T47D (cell line): ENCODE measurements at places on chromosomes 2 and 18.

DNA sequence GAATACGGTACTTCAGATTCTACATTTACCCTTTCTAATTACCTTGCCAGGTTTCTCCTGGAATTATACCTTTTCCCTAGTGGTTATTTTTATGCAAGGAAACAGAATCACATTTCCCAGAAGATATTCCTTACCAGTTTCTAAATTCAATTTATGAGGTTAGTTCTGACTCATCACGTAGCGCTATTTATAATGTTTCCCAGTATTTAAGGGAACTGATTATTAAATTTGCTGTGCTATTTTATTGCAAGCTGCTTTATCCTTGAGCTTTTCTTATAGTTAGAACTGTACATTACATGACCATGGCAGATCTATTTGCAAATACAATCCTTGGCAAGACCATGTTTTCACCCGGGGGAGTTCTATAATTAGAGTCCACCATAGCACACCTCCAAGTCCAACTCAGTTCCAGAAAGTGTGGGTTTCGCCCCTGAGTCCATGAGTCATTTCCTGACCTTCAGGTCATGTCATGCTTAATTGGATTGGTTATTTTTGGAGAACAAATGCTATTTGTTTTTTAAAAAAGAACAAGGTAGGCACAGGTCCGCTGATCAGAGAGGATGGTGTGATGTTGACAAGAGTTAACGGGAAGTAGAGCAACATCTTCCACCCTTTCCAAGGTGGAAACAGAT is 126.6 kb downstream of the ZNF532 start:
- DNase-seq = no peak

- DNase-seq = no peak
These were observed 211.1 kb downstream of the ALPK2 start for GRCh38 chr18:58417752-58418151.

- DNase-seq = peak; percentile 37
These were observed 55.9 kb downstream of the ACVR1C start for GRCh38 chr2:157572725-157573124.

- DNase-seq = no peak
These were observed 72.0 kb upstream of the EPB41L5 start for GRCh38 chr2:119940856-119941255.

DNA sequence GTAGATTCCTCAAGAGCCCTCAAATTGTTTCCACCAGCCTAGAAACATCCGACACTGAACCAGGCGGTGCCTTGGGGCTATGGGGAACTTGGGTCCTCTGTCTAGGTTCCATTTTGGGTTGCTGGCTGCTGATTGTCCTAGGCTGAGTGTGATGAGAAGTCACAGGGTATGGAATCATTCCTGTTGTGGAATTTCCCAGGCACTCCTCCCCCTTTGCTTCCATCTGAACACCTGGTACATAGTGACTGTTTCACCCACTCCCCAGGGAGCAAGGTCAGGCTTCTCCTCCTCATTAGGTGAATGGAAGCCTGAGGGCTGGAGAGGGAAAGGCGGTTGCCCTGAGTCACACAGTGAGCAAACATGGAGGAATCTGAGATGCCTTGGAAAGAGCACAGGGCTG is 4.5 kb downstream of the KIF3C start:
- DNase-seq = no peak

DNA sequence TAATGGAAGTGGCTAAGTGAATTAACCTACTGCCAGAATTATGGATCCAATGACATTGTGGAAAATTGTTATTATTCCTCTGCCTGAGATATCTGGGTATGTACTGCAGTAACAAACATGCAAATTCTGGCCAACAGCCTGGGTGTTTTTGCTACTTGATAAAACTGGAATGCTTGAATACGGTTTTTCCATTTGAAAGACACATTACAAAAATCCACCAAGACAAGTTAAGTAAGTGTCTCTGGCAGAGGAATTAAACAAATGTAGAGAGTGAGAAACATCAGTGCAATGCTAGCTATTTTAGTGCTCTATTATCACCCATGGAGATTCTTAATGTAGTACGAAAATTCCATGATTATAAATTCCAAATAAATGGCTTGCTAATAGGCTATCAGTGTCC is 312.4 kb upstream of the MEIS1 start:
- no peak for DNase-seq

DNA sequence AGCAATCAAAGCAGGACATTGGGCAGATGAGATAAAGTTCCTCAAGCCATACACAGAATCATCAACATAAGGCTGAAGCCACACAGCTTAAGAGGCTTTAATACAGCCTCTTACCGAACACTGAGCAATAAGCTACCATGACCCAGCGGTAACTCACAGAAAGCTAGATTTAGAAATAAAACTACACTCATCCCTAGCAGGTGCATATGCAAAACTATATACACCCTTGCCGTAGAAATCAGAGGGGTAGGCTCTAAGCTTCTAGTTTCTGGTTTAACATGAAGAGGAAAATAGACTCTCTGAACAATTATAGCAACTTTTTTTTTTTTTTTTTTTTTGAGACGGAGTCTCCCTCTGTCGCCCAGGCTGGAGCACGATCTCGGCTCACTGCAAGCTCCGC is 428.8 kb upstream of the FIGN start:
- no peak for DNase-seq

DNA sequence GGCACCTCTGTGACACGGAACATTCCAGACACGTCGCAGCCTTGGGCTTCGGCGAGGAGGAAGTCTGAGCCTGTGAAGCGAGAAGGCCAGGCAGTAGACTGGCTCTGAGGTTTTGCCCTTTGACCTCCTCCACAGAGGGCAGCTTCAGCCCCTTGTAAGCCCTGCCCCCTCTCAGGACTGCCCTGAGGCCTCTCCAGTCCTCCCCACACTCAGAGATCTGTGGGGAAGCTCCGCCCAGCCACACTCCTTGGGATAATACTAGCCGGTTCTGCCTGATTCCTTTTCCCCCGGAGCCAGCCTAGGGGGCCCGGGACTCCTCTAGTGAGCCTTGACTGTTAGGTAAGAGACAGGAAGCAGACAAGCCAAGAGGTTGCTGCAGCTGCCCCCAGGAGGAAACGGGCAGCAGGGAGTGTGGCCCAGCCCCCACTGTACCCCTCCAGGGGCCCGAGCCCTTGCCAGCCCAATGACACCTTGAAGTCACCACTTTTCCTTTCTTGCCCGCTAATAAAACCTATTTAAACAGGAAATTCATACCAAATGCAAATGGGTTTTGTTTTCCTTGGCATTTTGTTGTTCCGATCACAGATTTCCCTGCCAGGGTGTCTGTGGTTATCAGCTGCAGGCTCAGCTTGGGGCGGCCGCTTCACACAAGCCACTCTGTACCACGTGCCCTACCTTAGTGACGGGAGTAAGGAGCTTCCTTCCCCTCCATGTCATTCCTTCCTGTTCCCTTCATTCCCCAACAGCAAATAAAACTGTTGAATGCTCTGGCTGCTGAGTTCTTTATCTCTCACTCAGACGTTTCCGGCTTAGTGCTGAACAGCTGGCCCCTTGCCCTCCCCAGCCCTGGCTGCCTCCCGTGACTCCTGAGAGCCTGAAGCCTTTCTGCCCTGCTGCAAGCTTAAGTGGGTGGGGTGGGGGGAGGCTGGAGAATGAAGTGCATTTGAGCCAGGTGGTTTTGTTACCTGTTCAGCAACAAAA is 124.7 kb downstream of the CABLES1 start:
- no peak for DNase-seq
